NCI-H187 (cell line): ENCODE measurements at places on chromosomes 13 and 19.
A peak's percentile ranks its signal among the peaks of the same experiment; 100 is the strongest.

GRCh38 chr19:7965921-7966665, 22.6 kb upstream of the TIMM44 start:
- no peak for DNase-seq

DNA sequence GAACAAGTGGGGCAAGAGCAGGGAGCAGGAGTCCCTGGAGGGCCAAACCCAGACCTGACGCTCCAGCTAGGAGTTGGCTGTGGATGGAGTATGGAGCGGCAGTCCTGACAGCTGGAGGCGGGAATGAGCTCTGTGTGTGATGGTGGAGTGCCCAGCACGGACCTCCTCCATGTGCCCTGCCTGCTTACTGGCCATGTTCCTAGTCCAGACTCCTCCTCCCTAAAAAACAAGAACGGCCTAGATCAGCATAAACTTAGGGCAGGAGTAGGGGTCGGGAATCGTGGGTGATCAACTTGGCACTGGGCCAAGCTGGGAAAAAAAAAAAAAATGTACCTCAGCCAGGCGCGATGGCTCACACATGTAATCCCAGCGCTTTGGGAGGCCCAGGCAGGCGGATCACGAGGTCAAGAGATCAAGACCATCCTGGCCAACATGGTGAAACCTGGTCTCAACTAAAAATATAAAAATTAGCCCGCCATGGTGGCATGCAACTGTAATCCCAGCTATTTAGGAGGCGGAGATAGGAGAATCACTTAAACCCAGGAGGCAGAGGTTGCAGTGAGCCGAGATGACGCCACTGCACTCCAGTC, 29.5 kb downstream of the LTBP4 start:
- no peak for DNase-seq

GRCh38 chr13:83877651-83878355, 4.5 kb downstream of the SLITRK1 start:
- DNase-seq, result no peak

DNA sequence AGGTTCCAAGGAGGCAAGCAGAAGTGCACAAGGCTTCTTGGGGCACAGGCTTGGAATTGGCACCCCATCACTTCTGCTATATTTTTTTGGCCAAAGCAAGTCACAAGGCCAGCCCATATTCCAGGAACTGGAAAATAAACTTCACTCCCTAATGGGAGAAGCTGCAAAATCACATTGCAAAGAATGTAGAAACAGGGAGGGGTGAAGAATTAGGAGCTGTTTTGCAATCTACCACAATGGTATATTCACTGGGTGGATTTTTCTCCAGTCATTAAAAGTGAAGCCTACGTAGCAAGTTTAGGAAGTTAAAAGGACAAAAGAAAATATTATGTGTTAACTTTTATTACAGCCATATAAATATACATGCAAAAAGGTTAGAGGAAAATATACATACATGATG, 464.8 kb downstream of the COG6 start:
- no peak for DNase-seq

- DNase-seq, result no peak
Observed at GRCh38 chr13:73579574-73580274, 520.9 kb downstream of the KLF5 start.

- DNase-seq, result no peak
Observed at GRCh38 chr13:51815848-51816247, 11.9 kb upstream of the DHRS12 start.

- no peak for DNase-seq
Observed at GRCh38 chr13:33204130-33204927, 81.2 kb downstream of the STARD13 start.

GRCh38 chr19:489418-490196, 6.7 kb upstream of the MADCAM1 start:
- no peak for DNase-seq

GRCh38 chr13:106377341-106377740, 158.1 kb downstream of the EFNB2 start:
- no peak for DNase-seq

DNA sequence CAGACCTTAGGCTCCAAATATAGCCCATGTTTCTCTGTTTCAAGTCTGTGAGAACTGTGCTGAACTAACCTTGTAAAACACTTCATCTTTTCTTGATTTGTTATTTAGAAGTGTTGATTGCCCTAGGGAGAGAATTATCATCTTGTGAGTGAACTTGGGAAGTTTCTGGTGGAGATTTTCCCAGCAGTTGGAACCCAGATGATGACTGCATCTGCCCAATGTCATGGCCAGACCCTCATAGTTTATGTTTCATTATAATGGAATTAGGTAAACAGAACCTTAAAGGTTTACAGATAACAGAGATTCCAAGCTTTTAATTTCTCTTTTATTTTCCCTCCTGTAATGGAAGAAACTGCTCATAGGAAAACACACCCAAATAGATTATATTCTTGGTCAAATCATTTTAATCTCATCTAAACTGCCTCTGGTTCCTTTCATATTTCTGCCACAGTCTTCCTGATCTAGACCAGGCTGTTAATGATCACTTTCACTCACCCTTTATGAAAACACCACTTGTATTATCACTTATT, 569.1 kb downstream of the KCTD12 start:
- no peak for DNase-seq

DNA sequence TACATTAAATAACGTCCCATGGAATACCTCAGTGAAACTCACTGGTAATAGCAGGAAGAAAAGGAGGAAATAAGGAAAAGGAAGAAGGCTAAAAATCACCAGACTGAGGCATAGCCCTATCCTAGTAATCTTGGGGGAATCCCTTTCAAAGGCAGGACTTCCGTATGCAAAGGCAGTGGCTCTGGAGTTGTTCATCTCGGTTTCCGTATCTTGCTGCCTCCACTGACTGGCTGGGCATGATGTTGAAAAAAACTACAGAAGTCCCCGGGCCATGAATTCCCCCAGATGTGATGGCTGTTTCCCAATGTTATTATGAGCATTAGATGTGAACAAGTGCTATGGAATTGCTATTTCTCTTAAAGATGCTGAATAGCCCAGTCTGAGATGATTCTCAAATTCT, 5.5 kb downstream of the FPR2 start:
- no peak for DNase-seq

DNA sequence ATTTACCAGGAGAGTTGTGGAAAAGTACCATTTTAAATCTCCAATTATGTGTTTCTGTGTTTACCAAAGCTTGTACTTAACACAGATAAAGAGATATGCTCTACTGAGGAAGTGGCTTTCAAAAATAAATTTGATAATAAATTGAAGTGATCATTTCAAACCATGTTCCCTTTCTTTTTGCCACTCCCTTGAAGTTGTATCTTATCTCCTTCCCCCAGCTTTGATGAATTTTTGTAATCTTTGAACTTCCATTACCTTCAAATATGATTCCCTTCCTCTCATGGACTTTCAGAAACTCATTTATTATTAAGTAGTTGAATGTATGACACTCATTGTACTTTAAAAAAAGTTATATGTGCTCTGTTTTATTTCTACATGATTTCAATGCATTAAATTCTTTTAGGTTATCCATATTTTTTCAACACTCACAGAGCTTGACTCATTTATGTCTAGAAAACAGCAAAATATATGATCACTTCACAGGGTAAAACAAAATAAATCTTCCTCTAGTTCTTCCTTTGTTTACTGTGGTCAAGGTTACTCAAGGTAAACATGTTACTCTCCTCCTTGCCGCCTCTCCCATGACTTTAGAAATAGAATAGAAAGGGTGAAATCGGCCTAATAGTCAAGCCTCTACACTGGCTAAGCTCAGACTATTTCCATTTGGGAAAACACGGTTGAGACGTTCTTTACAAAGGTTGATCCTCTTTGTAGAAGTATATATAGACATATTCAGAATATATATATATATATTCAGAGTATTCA, 251.2 kb upstream of the SPRY2 start:
- no peak for DNase-seq

GRCh38 chr19:56141417-56141993, 418 bp downstream of the ZNF444 start:
- no peak for DNase-seq

DNA sequence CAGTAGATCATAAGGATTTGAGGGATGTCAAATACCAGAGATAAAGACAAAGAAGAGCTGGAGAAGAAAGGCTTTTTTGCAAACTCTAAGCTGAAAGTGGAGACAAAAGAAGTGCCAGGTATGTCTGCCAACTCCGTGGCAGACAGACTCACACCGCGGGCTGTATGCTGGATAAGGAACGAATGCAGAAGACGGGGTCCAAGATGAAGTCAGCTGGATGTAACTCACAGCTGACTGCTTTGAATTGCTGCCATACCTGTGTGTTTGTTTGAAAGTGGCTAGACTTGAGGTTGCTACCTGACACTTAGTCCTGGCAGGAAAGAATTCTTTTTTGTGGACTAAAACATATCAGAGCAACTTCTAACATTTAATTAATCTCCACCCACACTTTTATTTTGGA, 398.8 kb downstream of the DLEU7 start:
- DNase-seq, result no peak

DNA sequence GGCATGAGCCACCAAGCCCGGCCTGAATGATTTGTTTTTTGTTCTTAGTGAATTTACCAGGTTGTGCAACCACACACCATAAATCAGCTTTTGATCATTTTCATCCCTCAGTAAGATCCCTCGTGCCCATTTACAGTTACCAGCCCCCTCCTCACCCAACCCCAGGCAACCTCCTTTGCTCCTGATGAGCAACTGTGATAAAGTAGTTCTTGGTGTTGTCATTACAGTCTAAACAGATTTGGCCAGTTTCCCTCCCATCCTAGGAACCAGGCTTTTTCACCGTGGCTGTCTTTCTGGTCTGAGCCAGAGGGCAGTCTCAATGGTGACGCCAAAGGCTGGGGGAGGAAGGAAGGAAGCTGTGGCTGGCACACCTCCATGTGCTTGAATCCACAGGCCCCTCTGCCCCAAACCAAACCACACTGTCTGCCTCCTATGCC, 61.2 kb upstream of the WDFY2 start:
- no peak for DNase-seq

DNA sequence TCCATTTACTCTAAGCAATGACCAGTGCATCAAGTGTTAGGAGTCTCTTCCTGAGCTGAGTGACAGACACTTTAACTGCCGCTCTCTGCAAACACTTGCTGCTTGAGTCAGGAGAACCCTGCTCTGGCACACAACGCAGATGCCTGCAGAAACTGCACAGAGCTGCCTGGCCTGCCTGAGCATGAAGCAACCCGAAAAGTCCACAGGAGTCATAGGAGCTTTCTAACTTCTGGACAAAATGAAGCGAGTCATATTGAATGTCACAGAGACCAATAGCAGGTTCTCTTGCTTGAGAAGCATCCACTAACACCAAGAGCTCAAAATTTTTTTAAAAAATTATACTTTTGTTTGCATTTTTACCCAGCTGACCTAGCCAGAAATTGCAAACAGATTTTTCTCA, 232.4 kb downstream of the LHFPL6 start:
- DNase-seq, result no peak

- DNase-seq, result no peak
Observed at GRCh38 chr13:97127842-97128241, 94.3 kb upstream of the MBNL2 start.

- DNase-seq, result peak; percentile 10
Observed at GRCh38 chr19:12757544-12758274, 6.1 kb downstream of the BEST2 start.

GRCh38 chr19:29128203-29128602, 84.7 kb downstream of the UQCRFS1 start:
- no peak for DNase-seq

GRCh38 chr13:49864509-49864908, 71.6 kb downstream of the SPRYD7 start:
- DNase-seq, result no peak

DNA sequence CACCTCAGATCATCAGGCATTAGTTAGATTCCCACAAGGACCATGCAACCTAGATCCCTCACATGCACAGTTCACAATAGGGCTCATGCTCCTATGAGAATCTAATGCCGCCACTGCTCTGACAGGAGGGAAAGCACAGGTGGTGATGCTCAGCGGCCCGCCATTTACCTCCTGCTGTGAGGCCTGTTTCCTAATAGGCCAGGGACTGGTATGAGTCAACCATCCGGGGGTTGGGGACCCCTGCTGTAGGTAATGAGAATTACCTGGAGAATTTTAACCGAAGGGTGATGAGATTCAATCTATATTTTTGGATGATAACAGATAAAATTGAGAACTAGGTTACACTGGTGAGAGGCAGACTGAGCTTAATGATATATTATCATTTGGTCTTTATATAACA, 101.4 kb downstream of the LACC1 start:
- DNase-seq, result no peak

GRCh38 chr13:76845367-76845766, 40.8 kb downstream of the KCTD12 start:
- DNase-seq, result no peak

- no peak for DNase-seq
Observed at GRCh38 chr19:55423225-55424005, 15.8 kb upstream of the UBE2S start.

GRCh38 chr13:69579351-69579750, 528.3 kb upstream of the ATXN8OS start:
- no peak for DNase-seq

GRCh38 chr13:87403748-87404432, 267.3 kb upstream of the SLITRK5 start:
- DNase-seq, result no peak

DNA sequence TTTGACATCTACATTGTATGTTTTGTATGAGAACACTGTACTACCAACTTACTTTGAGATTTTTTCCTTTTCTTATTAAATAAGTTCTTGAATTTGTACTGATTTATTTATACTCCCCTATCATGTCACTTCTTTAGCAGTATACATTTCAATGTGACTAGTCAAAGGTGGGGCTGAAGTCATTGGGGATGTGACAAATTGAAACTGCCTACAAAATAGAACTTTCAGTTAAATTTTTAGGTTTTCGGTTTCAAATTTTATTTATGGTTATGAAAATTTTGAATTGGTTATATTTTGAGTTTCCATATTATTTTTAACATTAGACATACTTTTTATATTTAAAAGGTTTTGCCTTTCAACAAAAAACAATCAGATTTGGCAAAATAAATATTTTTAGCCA, 221.6 kb downstream of the NBEA start:
- no peak for DNase-seq

DNA sequence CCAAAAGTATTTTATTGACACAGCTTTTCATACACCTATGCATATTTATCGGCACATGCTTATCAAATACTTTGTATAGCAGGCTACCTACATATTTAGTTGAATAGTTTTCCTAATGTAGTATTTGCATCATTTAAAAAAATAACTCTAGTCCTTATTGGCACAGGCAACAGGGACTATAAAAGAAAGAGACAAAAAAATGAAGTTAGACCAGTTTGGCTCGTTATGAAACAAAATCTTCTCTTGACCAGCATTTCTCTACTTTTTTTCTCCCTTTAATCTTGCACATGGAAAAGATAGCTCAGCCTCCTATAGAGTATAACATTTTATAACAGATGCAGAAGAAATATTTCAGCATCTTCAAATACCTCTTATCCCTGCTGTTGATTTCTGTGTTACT, 794.8 kb upstream of the MIR17HG start:
- DNase-seq, result no peak

- DNase-seq, result no peak
Observed at GRCh38 chr19:29590278-29590677, 15.8 kb upstream of the POP4 start.

- DNase-seq, result no peak
Observed at GRCh38 chr19:40355975-40356680, 7.6 kb downstream of the PLD3 start.
